ENCODE measurements at places on chromosomes 13 and 19.

- no peak for DNase-seq
Measured at GRCh38 chr19:29622166-29623070, 16.3 kb downstream of the POP4 start.

- DNase-seq: no peak
Measured at GRCh38 chr13:113001241-113002140, 32.5 kb downstream of the MCF2L start.

DNA sequence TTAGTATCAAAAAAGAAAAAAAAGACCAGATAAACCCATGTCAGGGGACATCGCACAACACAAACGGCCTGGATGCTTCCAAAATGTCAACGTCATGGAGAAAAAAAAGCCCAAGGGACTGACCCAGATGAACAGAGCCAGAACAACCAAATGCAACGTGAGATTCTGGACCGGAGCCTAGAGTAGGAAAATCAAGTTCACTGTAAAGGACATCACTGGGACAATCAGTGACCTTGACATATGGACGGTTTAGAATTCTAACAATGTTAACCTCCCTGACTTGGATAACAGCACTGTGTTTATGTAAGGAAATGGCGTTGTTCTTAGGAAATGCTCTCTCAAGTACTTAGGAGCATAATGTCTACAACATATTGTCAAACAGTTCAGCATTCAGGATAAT, 15.1 kb upstream of the EMP3 start:
- DNase-seq: no peak

DNA sequence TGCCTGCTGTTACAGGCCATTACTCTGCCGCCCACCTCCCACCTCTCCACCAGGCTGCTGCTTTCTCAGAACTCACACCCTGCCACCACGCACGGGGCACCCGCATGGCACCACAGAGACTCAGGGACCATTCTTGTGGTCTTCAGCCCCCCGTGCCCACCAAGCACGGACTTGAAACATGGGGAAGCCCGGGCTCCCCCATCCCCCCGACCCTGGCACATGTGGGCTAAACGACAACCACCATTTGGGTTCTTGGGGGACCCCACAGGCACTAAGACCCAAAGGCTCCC, 23.1 kb upstream of the TINCR start:
- DNase-seq: no peak

All from activated T-cell treated with anti-CD3 and anti-CD28 coated beads for 48 hours (primary cell).